ENCODE measurements at places on chromosomes 3 and 15. TPM values are rescaled to one million over a fixed set of nuclear protein-coding genes. Genes with fewer than 3 reads are reported as not detected.

- H3K4me3 ChIP-seq, result no peak overlapping the region
- no peak for DNase-seq
- peaks cover 16% of the 10 kb centered on the region for H3K4me1 ChIP-seq
- H3K27me3 ChIP-seq, result no peaks in the 10 kb centered on the region
Observed at GRCh38 chr3:57066471-57066870, 6.0 kb downstream of the SPATA12 start.

DNA sequence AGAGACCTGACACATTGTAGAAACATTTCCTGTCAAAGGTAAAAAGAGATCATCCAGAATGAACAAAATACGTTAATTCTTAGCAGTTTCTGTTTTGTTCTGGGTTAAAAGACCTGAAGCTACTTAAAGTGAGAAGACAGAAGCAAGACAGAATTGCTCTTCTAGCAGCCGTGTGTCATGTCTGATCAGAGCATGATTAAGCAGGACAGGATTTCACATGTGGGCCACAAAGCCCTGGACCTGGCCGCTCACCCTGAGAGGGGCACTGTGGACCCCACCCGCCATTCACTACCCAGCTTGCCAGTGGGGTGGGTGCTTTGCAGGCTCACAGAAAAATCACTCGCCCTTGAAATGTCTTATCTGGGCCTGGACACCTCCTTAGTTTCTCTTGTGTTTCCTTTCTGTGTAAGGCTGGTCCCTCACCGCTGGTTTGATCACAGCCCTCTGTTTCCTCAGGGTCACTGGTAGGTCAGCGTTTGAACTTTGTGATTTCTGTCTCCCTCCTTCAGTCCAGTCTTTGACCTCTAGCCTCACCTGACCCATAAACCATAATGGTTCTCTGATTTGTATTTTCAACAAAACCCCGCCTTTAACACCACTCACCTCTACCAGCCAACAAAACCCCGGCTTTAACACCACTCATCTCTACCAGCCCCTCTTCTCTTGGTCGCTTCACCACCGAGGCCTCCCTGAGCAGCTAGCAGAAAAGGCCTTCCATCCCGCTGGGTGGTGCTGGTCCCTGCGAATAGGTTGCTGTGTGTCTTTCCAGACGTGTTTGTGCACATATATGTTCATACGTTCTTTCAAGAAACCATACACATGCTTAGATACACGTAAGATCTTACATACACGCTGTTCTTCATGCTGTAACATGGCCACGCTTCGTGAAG lies 185.0 kb downstream of the OR4M2 start:
- DNase-seq, result no peak
- no peak overlapping the region for H3K4me3 ChIP-seq
- H3K27me3 ChIP-seq, result no peaks in the 10 kb centered on the region
- H3K27ac ChIP-seq, result no peak overlapping the region

DNA sequence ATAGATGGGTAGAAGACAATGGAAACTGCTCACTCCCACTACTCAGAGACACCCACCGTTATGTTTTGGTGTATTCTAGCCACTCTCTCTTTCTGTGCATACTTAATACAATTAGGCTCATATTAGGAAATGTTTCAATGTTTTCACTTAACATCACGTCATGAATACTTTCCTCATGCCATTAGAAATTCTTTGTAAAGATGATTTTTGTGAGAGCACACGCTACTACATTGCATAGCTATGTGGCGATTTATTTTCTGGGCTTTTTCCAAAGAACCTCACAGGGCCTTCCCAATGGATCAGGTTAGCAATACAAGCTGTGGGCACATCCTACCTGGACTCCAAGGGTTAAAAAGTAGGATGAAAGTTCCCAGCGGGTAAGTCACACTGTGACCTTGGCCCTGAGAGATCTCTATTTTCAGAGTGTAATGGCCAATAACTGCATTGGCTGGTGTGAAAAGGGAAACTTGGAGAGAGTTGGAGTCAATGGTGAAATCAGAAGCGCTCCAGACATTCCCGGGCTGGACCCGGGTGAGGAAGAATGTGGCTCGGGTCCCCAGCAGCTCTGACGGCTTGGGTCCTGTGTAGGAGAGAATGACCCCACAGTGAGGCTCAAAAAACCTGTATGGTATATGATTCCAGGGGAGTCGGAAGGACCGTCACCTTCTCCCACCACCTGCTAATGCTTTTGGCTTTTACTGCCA lies 25.8 kb upstream of the TGM5 start:
- no peak overlapping the region for H3K27ac ChIP-seq
- DNase-seq, result peak; percentile 67
- H3K27me3 ChIP-seq, result peaks cover 53% of the 10 kb centered on the region

- H3K27ac ChIP-seq, result no peak overlapping the region
- no peak for DNase-seq
- H3K36me3 ChIP-seq, result no peaks in the 10 kb centered on the region
- no peaks in the 10 kb centered on the region for H3K27me3 ChIP-seq
Observed at GRCh38 chr3:17130956-17131355, 246.2 kb downstream of the PLCL2 start.

DNA sequence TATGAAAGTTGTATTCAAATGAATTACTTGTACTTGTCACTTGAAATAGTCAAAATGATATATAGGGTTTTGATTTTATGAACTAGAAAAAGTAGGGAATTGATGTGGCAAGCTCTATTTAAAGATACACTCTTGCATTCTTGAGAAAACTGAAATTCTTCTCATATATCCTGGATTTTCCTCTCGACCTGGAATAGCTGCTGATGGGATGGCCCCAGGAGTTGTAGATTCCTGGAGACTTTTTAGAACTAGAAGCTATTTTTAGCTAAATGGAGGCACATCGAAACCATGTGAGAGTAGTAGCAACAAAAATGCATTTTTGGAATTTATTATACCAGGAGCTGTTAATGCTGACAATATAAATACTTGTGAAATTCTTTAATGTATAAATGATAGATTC lies 125.9 kb downstream of the LEKR1 start:
- H3K27me3 ChIP-seq, result no peaks in the 10 kb centered on the region
- no peak overlapping the region for H3K4me3 ChIP-seq
- H3K36me3 ChIP-seq, result no peaks in the 10 kb centered on the region
- no peaks in the 10 kb centered on the region for H3K4me1 ChIP-seq
- DNase-seq, result no peak

- H3K36me3 ChIP-seq, result no peaks in the 10 kb centered on the region
- DNase-seq, result no peak
- no peak overlapping the region for H3K27ac ChIP-seq
- H3K27me3 ChIP-seq, result no peaks in the 10 kb centered on the region
- H3K4me1 ChIP-seq, result peaks cover 23% of the 10 kb centered on the region
- H3K4me3 ChIP-seq, result no peak overlapping the region
Observed at GRCh38 chr3:195256639-195257453, 14.1 kb downstream of the XXYLT1 start.

DNA sequence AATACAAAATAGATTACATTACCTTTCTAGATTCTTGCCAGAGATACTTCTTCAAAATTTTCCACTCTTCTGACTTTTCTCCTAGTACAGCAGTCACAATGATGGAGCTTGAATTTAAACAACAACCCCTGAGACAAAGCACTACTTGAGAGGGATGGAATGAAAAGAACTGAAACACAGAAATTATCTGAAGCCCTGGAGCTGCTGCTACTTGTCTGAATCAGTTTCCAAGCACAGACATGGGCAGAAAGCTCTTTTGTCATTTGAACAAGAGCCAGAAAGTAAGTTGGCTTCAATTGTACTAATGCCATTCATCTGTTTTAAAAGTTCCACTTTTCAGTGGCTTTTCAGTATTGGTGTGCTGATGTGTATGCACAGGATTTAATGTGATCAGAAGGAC lies 718.5 kb upstream of the ARPP21 start:
- no peaks in the 10 kb centered on the region for H3K4me1 ChIP-seq
- H3K27me3 ChIP-seq, result no peaks in the 10 kb centered on the region
- no peaks in the 10 kb centered on the region for H3K36me3 ChIP-seq
- no peak for DNase-seq
- H3K4me3 ChIP-seq, result no peak overlapping the region

DNA sequence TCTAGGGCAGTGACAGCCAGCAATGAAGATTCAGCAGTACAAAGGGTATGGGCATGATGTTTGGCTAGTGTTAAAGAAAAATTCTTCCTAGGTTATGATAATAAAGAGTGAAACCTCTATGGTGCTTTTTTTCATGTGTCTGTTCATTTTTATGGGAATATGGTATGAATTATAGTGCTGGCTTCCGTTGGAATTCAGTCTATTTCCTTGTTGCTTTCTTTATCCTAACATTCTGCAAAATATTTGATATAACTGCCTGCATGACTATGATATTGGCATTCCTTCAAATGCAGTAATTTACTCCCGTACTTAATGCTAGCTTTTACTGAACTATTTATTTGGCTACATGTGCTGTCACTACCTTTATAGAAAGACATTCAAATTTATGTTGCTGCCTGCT lies 57.6 kb upstream of the ATP11B start:
- H3K4me3 ChIP-seq, result peak overlapping the region; percentile 16
- no peaks in the 10 kb centered on the region for H3K27me3 ChIP-seq
- no peak overlapping the region for H3K27ac ChIP-seq
- DNase-seq, result peak; percentile 56
- peaks cover 20% of the 10 kb centered on the region for H3K4me1 ChIP-seq

- H3K4me1 ChIP-seq, result peaks cover 11% of the 10 kb centered on the region
- H3K36me3 ChIP-seq, result peaks cover 6% of the 10 kb centered on the region
Observed at GRCh38 chr3:10262027-10262426, 13.8 kb downstream of the TATDN2 start.

- no peaks in the 10 kb centered on the region for H3K36me3 ChIP-seq
- H3K4me1 ChIP-seq, result no peaks in the 10 kb centered on the region
- DNase-seq, result peak; percentile 8
- H3K27ac ChIP-seq, result no peak overlapping the region
- no peak overlapping the region for H3K4me3 ChIP-seq
- no peaks in the 10 kb centered on the region for H3K27me3 ChIP-seq
Observed at GRCh38 chr3:140850210-140850955, 91.3 kb upstream of the SLC25A36 start.

- no peak overlapping the region for H3K4me3 ChIP-seq
- H3K27ac ChIP-seq, result no peak overlapping the region
- H3K27me3 ChIP-seq, result no peaks in the 10 kb centered on the region
- H3K4me1 ChIP-seq, result peaks cover 28% of the 10 kb centered on the region
- no peaks in the 10 kb centered on the region for H3K36me3 ChIP-seq
- DNase-seq, result peak; percentile 16
Observed at GRCh38 chr15:98735895-98736617, 87.7 kb downstream of the IGF1R start.

- H3K27me3 ChIP-seq, result no peaks in the 10 kb centered on the region
- H3K4me3 ChIP-seq, result no peak overlapping the region
- no peak overlapping the region for H3K27ac ChIP-seq
- H3K4me1 ChIP-seq, result no peaks in the 10 kb centered on the region
- H3K36me3 ChIP-seq, result peaks cover 40% of the 10 kb centered on the region
- DNase-seq, result no peak
Observed at GRCh38 chr3:47857151-47857550, 54.2 kb downstream of the DHX30 start.

DNA sequence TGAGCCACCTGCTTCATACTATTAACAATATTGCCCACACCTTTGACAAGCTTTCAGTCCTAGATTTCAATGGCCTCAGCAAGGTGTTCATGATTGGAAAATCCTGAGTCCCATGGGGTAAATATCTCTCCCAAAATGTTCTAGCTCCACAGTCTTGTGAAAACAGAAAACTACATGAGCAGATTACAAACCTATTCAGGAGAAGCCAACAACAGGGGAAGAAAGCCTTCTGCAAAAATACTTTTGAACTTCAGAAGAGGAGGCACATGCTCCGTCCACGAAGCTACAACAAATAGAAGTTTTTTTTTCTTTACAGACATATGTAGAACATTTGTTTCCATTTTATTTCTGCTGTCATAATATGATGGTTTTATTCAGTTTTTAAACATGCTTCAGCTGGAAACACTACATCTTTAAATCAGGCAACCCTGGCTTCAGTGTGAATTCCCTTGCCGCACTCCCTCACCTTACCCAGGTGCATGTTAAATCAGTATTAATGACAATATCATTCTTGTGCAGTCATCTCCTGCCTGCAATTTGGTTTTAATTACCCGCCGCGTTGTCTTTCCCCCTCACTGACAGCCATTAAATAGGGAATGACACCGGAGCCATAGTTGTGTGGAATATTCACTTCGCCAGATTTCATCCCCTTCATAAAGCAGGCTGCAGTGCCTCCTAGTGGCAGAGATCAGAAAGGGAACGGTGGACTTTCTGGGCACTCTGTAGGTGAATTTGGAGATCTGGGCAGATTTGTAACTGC lies 725.5 kb upstream of the ARRDC4 start:
- no peaks in the 10 kb centered on the region for H3K4me1 ChIP-seq
- 0 out of 2 replicates have a peak, but pooled peaks cover 8% of the 10 kb centered on the region for H3K27me3 ChIP-seq
- H3K27ac ChIP-seq, result no peak overlapping the region
- no peaks in the 10 kb centered on the region for H3K36me3 ChIP-seq
- peak; percentile 71 for DNase-seq
- 0 out of 2 replicates have a peak overlapping the region, but pooled peaks have one; percentile 0 for H3K4me3 ChIP-seq

GRCh38 chr3:41611008-41611407 lies 350.9 kb downstream of the ULK4 start:
- H3K4me3 ChIP-seq, result no peak overlapping the region
- H3K36me3 ChIP-seq, result no peaks in the 10 kb centered on the region
- H3K4me1 ChIP-seq, result no peaks in the 10 kb centered on the region
- DNase-seq, result no peak

- peaks cover 32% of the 10 kb centered on the region for H3K27me3 ChIP-seq
- no peaks in the 10 kb centered on the region for H3K36me3 ChIP-seq
- no peak overlapping the region for H3K27ac ChIP-seq
Observed at GRCh38 chr3:23075496-23075895, 127.6 kb upstream of the UBE2E2 start.

DNA sequence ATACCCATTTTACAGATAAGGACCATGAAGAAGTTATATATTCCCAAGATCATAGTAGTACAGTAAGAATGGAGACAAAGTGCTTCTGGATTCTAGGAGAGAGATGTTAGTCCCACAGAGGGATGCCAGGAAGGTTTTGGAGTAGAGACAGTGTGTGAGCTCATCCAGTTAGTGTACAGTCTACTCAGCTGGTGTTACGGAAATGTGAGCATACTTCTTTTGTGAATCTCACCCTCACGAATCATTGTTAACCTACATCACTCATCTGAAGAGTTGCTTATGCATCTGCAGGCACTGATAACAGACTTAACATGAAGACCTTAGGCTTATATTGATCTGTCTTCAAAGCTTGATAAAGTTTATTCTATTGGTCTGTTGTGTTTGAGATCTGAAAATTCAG lies 106.6 kb upstream of the PTPRG start:
- no peaks in the 10 kb centered on the region for H3K36me3 ChIP-seq
- peak; percentile 44 for DNase-seq
- no peak overlapping the region for H3K27ac ChIP-seq
- no peak overlapping the region for H3K4me3 ChIP-seq
- H3K4me1 ChIP-seq, result peaks cover 17% of the 10 kb centered on the region

- no peak overlapping the region for H3K4me3 ChIP-seq
- no peaks in the 10 kb centered on the region for H3K27me3 ChIP-seq
- no peak overlapping the region for H3K27ac ChIP-seq
- DNase-seq, result no peak
- no peaks in the 10 kb centered on the region for H3K4me1 ChIP-seq
Observed at GRCh38 chr15:67708500-67708899, 116.8 kb upstream of the SKOR1 start.

- H3K4me3 ChIP-seq, result peak overlapping the region; percentile 30
- H3K36me3 ChIP-seq, result no peaks in the 10 kb centered on the region
- H3K4me1 ChIP-seq, result peaks cover 32% of the 10 kb centered on the region
- H3K27me3 ChIP-seq, result no peaks in the 10 kb centered on the region
Observed at GRCh38 chr3:11514191-11514821, 129.4 kb downstream of the VGLL4 start.

ITPKA gene
- 7.7 TPM for total RNA-seq

SCAMP5 gene
- total RNA-seq, result 4.0 TPM

RFT1 gene
- 20.9 TPM for total RNA-seq

IL16 gene
- total RNA-seq, result 0.32 TPM

PCYT1A gene
- total RNA-seq, result 116 TPM

SLC24A5 gene
- total RNA-seq, result not detected

SSUH2 gene
- 0.76 TPM for total RNA-seq

GPR62 gene
- total RNA-seq, result not detected

PDE8A gene
- 28.5 TPM for total RNA-seq

CYP1A2 gene
- not detected for total RNA-seq

NT5DC2 gene
- total RNA-seq, result 111 TPM

ACOX2 gene
- 7.5 TPM for total RNA-seq
